ENCODE measurements at places on chromosomes 4 and X. TPM values are rescaled to one million over a fixed set of nuclear protein-coding genes. Genes with fewer than 3 reads are reported as not detected.

- DNase-seq = no peak
Observed at GRCh38 chr4:81723019-81723884, 251.5 kb upstream of the RASGEF1B start.

DNA sequence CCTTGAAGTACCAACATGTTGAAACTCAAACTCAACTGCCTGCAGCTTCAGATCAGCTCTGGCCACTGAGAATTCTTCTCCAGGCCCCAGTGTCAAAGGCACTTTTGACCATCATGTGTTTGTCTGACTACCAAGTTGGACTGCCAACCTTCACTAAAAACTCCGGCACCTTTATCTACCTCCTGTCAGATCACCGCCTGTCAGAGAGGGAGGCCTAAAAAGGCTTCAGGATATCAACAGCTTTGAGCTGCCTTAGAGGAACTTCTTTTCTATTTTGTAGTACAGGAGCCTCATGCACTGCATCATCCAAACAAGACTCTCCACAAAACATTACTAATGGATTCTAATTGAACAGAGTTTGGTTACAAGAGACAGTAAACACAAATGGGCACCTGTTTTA lies 2.8 kb downstream of the ACSL1 start:
- DNase-seq = no peak

Gene SMIM31
- total RNA-seq = 0.05 TPM

Gene WDR17
- 5.5 TPM for total RNA-seq

DNA sequence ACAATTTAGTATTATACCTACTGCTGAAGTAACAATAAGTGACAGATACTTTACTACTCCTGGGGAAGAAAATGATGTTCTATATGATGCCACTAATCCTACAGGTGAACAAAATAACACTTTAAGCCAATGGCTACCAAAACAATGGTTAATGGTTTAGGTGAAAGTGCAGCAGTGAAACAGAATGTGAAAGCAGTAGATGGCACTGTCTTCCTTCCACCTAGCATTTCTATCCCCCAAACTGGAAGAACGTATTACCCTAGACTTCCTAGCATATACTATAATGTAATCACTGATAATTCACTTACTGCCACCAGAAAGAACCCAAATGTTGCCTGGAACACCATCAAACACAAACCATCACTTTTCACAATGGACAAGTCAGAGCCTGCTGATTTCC lies 18.9 kb upstream of the CABS1 start:
- no peak for DNase-seq

- no peak for DNase-seq
Observed at GRCh38 chr4:151455212-151455611, 46.2 kb downstream of the FHIP1A start.

GRCh38 chrX:3268829-3269228 lies 77.6 kb downstream of the MXRA5 start:
- DNase-seq = no peak
